ENCODE measurements at places on chromosomes 2 and 18.

GRCh38 chr2:481388-481787 is 193.5 kb upstream of the ALKAL2 start:
- DNase-seq, result no peak

- DNase-seq, result no peak
These were observed 25.3 kb downstream of the CCDC195 start for GRCh38 chr2:224690868-224691267.

- no peak for DNase-seq
These were observed 53.7 kb upstream of the SLC4A10 start for GRCh38 chr2:161570424-161571050.

DNA sequence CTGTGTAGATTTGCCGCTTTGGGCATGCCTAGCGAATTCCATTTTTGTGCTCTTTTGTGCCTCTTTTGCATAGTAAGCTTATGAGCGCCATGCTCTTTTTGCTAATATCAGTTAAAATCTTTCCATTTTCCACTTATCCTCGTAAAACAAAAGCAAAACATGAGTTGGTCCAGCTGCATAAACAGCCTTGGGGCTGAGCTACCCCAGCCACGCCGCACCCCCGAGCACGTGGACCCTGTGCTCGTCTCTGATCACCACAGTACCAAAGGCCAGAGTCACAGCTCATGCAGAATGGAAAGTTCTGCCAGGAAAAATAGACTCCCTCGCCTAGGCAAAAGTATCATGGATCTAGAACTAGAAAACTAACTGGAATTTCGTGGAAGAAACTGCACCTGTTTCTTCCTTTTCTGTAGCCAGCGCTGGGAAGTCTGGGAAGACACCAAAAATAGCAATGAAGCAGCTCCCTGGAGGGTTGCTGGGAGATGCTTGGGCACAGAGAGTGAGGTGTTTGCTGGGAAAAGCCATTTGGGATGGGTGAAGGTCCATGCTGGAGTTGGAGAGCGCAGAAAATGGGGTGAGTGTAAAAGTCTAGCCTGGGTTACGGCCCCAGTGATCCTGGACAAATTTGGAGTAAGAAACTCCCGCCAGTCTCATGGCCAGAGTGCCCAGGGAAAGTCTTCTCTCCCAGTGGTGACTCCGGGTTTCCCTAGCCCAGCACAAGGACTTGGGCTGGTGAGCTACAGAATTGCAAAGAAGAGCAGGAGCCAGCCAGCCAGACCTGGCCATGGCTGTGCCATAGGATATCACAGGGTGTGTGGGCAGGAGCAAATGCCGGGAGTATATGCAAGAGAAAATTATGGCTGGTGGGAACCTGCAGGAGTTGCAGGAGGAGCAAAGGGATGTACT is 218.4 kb downstream of the GBX2 start:
- DNase-seq, result no peak

DNA sequence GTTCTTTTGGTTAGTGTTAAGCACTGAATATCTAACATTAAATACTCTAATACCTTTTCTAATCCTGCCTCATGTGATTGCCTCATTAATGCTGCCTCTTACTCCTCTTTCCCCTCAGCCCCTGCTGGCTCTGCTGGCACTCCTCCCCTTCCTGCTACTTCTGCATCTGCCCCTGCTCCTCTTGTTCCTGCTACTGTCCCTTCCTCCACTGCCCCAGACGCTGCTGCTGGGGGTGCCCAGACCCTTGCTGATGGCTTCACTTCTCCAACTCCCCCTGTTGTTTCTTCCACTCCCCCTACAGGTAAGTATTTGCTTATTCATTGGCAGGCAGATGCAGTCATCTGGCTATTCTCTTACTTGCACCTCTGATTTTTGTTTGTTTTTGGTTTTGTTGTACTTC is 68.5 kb downstream of the ABI2 start:
- no peak for DNase-seq

DNA sequence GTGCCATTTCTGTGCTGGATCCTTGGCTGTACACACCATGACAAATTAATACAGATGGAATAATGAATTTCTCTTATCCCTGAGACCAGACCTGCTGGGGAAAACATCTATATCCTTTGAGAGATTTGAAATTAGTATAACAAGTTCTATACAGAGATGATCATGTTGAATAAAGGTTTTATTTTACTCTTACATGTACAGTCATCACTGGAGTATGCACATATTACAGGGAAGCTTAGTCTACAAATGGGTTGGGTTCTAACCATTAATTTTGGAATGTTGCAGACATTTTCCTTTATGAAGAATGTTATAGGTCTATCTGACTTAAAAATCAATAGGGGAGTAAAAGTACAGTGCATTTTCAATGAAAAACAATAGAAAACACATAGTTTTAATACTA is 29.9 kb upstream of the MMADHC start:
- no peak for DNase-seq

DNA sequence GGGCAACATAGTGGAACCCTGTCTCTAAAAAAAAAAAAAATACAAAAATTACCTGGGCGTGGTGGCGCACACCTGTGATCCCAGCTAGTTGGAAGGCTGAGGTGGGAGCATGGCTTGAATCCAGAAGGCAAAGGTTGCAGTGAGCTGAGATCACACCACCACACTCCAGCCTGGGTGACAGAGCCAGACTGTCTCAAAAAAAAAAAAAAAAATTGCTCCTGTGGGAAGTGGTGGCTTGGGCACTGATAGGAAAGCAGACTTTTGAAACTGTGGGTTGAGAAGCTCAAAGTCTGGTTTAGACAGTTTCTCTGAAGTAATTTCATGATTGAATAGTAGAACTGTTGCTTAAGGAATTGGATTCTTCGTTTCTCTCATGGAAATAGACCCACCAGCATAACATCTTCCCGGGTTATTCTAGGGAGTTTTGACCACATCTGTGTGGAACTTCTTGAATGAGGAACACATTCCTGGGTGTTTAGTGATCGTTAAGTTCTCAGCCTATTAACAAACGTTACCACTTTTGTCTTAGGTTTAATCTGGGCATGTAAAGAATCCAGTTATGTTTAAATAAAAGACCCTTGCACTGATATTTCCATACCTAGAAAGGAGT is 33.5 kb downstream of the GRHL1 start:
- no peak for DNase-seq

DNA sequence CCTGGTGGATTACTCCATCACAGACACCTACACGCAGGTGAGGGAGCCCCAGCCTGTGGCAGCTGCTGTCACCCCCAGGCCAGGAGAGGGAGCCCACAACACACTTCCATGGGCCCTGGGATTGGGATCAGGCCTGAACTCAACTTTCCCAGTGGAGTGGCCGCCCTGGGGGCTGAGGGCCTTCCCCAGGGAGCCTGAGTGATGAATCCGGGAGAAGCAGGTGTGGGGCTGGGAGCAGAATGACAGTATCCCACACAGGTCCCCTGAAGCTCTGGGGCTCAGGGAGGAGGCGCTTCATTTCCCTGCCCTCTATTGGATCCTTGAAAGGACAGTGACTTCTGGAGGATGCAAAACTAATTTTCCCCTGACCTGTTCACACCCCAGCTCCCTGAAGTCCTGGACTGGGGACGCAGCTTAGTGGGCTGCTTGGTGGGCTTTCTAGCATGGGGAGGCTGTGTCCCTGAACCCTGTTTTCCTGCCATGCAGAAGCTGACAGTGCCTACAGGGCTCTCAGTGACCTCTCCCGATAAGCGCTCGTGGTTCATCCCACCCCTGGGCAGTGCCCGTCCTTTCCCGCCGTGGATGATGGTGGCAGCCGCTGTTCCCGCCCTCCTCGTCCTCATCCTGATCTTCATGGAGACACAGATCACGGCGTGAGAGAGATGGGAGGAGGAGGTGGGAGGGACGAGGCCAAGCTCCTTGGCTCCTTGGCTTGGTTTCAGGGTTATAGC is 11.0 kb downstream of the SLC4A3 start:
- no peak for DNase-seq

- no peak for DNase-seq
These were observed 4.3 kb downstream of the RAX start for GRCh38 chr18:59268721-59269562.

DNA sequence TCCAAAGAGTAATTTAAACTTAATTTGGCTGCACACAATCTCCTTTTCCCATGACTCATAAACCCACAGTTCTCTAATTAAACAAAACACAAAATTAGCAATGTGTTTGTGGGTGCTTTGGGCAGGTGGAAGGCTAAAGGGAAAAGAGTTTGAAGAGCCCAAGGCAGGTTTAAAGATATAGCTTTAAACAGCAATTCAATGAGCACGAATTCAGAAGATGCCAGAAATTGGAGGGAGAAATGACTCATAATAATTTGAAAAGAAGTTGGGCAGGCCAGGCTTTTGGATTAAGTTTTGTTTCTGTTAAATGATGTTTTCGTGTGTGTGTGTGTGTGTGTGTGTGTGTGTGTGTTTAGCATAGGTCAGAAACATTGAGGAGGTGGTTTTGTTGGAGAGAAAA is 594.8 kb upstream of the ZEB2 start:
- no peak for DNase-seq

DNA sequence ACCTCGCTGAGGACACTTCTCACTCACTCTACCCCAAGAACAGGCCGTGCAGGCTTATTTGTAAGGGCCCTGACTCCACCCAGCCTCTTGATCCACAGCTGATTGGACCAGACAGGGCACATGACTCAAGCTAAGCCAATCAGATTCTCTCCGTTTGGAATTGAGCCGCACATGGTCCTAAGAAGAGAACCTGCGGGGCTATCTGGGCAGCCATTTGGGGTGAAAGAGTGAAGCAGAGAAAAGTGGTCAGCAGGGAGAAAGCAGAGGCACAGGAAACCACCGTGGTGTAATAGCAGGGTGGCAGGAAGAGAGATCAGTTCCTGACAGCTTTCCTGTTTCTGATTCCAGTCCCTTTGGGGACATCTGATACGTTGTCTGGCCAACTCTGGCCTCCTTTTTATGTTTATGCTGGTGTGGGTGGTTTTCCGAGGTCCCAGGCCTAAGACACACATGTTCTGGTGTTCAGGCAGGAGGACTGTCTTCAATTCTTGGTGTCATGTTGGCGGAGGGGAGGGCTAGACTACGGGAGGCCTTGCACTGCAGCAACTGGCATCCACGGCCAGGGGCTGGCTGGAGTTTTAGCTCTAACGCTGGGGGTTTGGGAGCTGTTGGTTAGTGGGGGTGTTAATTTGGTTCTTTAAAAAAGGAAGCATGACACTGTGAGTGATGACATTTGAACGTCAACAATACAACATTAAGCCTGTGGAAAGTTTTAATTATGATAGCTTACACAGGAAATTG is 26.1 kb upstream of the SPTBN1 start:
- DNase-seq, result no peak

DNA sequence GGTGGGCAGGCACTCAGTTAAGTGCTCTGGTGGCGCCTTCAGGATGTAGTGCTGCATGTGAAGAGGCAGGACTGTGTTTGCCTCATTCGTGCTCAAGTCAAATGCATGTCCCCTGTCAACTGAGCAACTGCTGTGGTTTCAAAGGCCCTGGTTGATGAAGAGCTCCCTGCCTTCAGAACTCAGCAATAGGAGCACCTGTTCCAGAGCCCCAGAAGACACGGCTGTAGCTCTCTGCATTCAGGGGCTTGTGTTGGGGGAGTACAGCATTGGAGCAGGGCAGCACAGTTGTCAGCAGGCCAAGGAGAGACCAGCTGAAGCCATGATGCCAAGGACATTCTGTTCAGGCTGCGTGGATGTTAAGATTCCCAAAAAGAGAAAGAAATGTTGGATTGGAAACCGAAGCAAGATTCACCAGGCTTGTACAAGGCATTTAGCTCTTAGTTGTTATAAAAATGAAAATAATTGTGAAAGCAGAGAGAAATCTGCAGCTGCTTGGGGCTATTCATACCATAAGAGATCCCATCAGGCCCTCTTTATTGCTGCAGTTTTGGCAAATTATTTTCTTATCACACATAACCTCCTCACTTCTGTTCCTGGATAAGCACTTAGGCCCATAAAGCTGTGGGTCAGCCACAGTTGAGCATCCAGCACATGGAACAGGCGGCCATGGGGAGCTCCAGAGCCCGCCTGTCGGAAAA is 252.4 kb upstream of the ZNF521 start:
- DNase-seq, result no peak

DNA sequence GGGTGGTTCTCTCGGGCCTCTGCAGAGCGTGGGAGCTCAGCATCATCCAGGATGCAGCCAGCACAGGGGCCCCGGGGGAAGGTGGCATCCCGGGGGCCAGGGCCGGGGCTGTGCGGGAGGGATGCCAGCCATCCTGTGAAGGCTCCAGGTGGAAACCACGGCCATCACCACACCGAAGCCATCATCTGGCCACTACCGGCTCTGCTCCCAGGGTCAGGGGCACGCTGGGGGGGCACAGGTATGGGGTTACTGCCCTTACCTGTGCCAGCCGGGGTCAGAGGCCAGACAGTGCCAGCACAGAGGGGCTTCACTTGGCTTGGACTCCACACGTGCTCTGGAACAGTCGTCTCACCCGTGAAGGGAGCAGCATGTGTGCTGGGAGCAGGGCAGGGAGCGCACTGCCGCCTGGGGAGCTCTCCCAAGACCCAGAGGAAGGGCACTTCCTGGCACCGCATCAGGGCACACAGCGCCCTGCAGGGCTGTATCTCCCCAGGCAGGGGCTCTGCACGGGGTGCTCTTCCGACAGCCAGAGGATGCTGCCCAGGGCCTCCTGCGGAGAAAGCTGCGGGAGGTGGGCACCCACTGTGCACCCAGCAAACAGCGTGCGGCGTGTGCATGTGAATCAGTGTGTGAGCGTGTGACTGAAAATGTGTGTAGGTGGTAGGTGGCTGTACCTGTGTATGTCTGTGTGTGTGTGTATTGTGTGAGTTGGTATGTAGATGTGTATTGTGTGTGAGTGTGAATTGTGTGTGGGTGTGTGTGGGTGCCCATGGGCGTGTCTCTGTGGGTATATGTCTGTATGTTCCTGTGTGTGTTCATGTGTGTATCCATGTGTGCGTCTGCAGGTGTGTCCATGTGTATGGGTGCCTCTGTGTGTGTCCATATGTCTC is 75.0 kb downstream of the PTGR3 start:
- DNase-seq, result no peak

GRCh38 chr2:155982135-155982534 is 350.4 kb downstream of the NR4A2 start:
- DNase-seq, result no peak

DNA sequence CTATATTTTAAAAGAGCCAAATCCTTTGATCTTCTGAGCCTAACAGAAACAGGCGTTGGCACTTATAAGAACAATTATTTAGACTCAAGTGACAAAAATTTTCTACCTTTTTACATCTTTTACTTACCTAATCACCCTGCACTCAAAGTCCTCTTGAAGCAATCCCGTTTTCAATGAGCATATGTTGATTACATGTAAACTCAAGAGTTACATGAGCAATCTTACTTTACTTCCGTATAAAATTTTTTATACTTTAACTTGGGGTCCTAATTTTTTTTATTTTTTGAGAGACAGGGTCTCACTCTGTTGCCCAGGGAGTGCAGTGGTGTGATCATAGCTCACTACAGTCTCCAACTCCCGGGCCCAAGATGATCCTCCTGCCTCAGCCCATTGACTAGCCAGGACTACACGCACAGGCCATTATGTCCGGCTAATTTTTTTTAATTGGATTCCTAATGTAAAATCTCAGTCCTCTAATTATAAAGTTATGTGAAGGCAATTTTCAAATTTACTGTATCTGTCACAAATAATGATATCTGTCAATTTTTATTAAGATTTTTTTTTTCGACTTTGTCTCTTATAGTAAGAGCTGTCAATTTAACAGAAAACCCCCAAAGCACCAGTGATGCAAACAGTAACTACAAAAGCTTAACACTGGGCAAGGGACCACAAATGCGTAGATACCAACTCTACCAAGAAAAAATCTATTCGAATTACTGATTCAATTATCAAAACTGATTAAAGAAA is 19.1 kb upstream of the STPG4 start:
- DNase-seq, result no peak
